ENCODE measurements at places on chromosomes 3 and 15.

GRCh38 chr15:25331404-25331803 lies 107.4 kb downstream of the UBE3A start:
- DNase-seq = no peak

DNA sequence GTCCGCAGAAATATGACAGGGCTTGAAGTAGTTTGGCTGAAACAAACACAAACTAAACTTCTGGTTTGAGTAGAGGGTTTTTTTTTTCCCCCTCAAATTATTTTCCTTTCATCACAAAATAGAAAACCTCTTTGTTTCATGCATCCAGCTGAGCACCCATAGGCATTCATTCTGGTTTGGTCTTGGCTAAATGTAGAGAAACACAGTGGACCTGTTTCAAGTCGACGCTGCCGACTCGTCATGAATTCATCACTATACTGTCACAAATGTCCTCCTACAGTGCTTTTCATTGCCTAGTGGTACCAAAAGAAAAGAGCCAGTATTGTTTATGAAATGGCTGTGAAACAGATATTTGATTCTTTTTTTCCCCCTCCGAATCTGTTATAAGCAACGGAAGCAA lies 52.4 kb upstream of the GYG1 start:
- no peak for DNase-seq

- no peak for DNase-seq
These were observed 141.4 kb downstream of the TP63 start for GRCh38 chr3:189772584-189772983.

- peak; percentile 93 for DNase-seq
These were observed 333.9 kb downstream of the PTPRG start for GRCh38 chr3:61894988-61895935.

GRCh38 chr15:62365795-62366442 lies 200.8 kb upstream of the C2CD4B start:
- no peak for DNase-seq

- no peak for DNase-seq
These were observed 589 bp downstream of the EPB42 start for GRCh38 chr15:43219929-43220928.

DNA sequence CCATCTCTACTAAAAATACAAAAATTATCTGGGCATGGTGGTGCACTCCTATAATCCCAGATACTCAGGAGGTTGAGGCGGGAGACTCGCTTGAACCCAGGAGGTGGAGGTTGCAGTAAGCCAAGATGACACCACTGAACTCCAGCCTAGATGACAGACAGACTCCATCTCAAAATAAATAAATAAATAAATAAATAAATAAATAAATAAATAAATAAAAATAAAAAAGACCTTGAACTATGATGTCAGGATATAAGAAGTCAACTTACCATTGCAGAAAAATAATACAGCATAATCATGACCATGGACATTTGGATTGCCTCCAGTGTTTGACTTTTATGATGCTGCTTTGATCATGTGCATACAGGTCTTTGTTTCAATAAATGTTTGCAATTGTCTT lies 484.3 kb upstream of the ROBO1 start:
- no peak for DNase-seq

- DNase-seq = no peak
These were observed 34.3 kb downstream of the RNU5B-1 start for GRCh38 chr15:65338823-65339222.

- peak; percentile 16 for DNase-seq
These were observed 161.2 kb downstream of the MINAR1 start for GRCh38 chr15:79593119-79593869.

- DNase-seq = no peak
These were observed 33.2 kb downstream of the RAB27A start for GRCh38 chr15:55256281-55257011.

DNA sequence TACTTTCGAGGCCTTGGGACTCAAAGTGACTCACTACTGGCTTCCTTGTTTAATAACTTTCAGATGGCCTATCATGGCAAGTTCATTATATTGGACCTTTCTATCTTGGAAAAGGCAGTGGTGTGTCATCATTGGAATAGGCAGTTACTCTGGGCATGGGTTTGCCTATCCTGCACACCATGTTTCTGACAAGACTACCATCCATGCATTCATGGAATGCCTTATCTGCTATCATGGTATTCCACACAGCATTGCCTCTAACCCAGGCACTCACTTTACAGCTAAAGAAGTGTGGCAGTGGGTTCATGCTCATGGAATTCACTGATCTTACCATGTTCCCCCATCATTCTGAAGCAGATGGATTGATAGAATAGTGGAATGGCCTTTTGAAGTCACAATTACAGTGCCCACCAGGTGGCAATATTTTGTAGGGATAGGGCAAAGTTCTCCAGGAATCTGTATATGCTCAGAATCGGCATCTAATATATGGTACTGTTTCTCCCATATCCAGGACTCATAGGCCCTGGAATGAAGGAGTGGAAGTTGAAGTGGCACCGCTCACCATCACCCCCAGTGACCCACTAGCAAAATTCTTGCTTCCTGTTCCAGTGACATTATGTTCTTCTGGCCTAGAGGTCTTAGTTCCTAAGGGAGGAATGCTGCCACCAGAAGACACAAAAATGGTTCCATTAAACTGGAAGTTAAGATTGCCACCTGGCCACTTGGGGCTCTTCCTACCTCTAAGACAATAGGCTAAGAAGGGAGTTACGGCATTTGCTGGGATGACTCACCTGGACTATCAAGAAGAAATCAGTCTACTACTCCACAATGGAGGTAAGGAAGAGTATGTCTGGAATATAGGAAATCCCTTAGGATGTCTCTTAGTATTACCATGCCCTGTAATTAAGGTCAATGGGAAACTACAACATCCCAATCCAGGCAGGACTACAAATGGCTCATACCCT lies 1161.4 kb downstream of the SI start:
- peak; percentile 27 for DNase-seq

- DNase-seq = no peak
These were observed 93.5 kb downstream of the FLNB start for GRCh38 chr3:58101499-58102389.
